ENCODE measurements at places on chromosomes 5 and 9.

DNA sequence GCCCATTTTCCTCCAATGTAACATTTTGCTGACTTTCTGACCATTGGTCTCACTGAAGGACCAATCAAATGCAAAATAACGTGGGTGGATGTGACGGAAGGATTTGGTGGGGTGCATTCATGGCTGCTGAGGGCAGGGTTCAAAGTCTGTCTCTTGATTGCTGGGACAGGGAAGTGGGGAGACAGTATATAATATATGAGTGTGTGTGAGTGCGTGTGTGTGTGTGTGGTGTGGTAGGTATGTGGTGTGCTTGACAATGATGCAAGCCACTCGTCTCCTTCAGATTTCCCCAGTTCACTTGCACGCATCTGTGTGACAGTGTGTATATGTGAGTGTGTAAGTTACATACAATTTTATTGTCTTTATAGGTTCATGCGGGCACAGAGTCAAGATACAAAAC lies 477.3 kb downstream of the DIRAS2 start:
- DNase-seq, result no peak

DNA sequence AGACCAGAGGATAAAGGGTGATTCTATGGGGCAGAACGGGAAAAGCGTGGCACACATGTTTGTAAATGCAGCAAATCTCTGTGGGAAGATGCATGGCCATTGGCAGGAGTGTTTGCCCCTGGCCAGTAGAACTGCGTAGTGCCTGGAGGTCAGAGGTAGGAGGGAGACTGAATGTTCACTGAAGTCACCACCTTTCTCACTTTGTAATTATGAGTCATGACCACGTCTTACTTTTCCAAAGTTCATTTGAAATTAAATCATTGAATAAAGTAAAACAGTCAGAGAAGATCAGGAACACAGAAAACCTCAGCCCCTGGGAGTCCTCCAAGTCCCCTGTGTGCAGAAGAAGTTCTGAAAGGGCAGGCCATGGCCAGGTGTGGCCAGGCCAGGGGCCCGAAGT lies 4.6 kb downstream of the PTGES start:
- DNase-seq, result no peak

GRCh38 chr5:4518903-4519672 lies 621.0 kb upstream of the ADAMTS16 start:
- no peak for DNase-seq

DNA sequence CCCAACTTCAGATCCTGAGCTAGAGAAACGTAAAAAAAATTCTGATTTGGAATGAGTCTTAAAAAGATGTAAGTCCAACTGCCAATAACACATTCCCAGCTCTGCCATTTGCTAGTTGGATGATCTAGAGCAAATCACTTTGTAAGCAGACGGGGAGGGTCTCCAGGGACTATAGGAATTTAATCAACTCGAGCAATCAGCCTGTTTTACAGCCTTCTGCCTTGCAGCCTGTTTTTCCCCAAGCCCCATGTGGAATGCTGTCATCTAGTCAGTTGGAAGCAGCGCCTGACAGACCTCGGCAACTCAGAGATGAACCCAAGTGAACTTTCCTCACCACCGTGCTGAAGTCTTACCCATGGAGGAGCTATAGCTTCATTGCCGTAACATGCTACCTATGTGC lies 34.8 kb upstream of the HRH2 start:
- DNase-seq, result no peak

- no peak for DNase-seq
Observed at GRCh38 chr5:98433022-98433421, 340.4 kb upstream of the RGMB start.

- no peak for DNase-seq
Observed at GRCh38 chr9:113508111-113508749, 44.7 kb downstream of the RGS3 start.

DNA sequence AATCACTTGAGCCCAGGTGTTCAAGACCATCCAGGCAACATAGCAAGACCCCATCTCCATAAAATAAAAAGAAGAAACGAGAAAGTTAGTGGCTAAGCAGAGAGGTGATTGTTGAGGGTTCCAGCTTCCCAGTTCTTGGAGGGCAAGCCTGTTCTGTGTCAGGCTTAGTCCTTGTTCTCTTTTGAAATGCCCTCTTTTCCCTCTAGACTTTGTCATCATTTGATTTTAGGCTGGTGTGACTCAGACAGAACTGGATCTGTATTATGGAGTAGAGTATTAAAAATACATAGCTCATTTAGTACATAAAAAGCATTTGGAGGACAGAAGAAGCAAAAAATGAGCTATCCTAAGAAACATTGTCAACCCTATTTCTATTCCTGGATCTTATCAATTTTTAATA lies 159.4 kb downstream of the CD180 start:
- DNase-seq, result no peak

DNA sequence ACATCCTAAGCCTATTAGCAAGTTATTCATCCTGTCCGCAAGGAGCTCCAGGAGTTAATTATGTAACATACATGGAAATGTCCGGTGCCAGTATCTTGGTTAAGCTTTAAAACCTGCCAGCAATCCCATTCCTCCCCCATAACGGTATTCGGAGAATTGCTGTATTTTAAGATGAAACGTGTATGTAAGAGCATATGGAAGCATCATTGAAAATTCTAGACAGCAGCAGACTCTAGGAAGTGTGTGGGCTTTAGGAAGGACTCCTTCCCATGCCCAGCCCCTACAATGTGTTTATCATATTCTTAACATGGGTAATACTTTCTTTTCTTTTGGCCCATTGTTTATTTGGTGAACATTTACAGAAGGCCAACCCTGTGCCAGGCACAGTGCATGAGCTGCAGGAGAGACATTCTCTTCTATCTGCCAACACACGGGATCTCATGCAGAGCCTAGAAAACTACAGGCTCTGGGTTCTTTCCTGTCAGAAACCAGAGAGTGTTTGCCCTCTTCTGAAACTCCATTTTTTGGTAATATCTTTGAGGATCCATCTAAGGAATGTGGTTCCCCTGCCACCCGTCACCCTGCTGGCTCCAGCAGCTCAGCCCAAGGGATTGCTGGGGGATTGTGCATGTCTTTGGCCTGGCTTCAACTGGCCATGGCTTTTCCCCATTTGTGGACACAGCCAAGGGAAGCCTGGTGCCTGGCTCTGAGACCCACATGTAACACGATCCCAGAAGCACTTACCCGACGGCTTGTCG lies 15.1 kb downstream of the ANGPTL2 start:
- no peak for DNase-seq

GRCh38 chr5:3393122-3393919 lies 202.3 kb upstream of the IRX1 start:
- no peak for DNase-seq

GRCh38 chr5:128009403-128009802 lies 74.2 kb upstream of the SLC12A2 start:
- DNase-seq, result no peak
